ENCODE measurements at places on chromosomes 16 and 17.

DNA sequence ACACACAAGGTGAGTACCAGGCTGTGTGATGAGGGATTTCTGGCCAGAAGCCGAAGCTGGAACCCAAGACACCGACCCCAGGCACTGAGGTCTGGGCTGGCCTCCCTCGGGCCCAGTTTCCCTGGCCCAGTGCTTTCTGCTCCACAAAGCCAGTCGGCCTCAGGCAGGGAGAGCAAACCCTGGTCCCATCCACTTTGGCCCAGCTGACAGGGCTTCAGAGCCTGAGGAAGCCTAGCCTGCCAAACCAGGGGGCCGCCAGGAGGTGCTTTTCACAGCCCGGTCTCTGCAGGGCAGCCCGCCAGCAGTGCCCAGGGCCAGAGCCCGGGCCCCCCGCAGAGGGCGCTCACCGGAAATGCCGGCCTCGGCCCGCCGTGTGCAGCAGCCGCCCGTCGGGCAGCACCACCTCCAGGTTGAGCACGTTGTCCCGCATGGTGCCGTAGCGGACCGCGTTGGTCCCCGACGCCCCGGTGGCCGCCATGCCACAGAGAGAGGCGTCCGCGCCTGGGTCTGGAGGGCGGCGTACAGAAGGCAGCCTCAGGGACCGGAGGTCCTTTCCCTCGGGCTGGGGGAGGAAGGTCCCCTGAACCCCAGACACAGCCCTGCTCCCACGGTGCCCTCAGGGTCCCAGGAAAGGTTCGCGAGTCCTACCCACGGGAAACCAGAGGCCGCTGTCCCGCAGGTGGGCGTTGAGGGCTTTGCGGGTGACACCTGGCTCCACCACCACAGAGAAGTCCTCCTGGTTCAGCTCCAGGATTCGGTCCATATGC is 2.2 kb downstream of the LDHD start:
- no peak for DNase-seq

DNA sequence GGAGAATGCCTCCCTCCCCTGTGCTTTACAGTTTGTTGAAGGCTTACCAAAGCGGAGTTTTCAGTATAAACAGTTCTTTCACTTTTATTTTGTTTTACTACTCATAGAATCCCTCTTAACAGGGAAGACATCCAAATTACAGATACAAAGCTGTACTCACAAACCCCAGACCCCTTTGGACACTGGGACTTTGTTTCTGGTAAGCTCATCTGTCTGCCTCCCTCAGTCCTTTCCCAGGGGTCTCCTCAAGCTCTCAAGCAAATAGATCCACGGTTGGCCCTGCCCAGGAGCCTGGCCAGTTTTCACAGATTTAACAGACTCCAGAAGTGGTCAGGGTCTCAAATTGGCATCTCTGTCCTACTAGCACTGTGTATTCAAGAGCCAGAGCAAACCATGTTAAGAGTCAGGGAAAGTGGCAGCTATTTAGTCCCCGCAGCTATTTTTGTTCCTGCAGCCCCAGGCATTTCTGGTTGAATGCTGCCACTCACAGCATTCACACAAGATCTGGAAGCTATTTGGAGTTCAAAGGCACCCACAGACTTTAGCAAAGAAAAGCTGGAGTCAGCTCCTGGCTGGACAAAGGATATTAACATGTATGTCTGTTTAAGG is 54.2 kb downstream of the TMEM100 start:
- DNase-seq: no peak

DNA sequence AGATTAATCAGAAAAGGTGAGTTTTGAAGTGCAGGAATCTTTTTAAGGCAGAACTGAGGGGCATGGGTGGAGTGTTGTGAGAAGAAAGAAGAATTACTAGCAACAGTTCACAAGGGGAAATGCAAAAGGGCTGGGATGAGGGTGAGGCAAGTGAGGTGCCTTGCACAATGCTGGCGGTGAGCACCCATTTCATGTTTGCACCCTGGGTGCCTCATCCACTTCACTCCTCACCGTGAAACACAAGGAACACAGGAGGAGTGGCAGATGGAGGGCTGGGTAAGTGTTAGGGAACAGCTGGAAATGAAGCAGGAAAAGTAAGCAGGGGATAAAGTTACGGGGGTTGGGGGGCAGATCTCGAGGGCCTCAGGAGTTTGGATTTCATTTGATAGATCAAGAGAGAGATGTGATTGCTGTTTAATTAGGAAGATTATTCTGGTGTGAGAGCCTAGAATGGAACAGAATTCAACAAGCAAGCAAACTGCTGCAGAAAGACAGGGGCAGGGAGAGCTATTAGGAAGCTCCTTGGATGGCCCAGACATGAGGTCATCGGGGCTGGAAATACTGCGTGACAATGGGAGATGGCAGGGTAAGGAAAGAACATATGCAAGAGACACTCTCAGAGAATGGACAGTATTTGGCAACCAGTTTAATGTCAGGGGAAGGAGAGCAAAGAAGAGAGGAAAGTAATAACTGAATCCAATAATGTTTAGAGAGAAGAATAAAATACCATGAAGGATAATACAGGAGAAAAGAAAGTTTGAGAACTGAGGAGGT is 8.3 kb upstream of the HEATR6 start:
- no peak for DNase-seq

GRCh38 chr17:30433514-30433913 is 43.7 kb upstream of the GOSR1 start:
- DNase-seq: peak; percentile 9

GRCh38 chr16:8137606-8138005 is 452.7 kb downstream of the TMEM114 start:
- DNase-seq: no peak

- DNase-seq: no peak
Observed at GRCh38 chr17:1087381-1088241, 90.7 kb downstream of the TIMM22 start.

DNA sequence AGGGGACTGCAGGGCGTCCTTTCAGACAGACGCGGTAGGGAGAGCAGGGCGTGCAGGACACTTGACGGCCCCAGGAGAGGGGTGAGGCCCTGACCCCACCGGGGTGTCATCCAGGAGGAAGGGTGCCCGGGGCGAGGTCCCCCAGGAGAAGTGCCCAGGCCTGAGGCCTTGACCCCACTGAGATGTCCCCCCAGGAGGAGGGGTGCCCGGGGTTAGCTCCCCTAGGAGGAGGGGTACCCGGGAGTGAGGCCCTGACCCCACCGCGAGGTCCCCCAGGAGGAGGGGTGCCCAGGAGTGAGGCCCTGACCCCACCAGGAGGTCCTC is 27.2 kb upstream of the METRNL start:
- no peak for DNase-seq

GRCh38 chr17:63381101-63381729 is 64.9 kb downstream of the CYB561 start:
- peak; percentile 40 for DNase-seq

DNA sequence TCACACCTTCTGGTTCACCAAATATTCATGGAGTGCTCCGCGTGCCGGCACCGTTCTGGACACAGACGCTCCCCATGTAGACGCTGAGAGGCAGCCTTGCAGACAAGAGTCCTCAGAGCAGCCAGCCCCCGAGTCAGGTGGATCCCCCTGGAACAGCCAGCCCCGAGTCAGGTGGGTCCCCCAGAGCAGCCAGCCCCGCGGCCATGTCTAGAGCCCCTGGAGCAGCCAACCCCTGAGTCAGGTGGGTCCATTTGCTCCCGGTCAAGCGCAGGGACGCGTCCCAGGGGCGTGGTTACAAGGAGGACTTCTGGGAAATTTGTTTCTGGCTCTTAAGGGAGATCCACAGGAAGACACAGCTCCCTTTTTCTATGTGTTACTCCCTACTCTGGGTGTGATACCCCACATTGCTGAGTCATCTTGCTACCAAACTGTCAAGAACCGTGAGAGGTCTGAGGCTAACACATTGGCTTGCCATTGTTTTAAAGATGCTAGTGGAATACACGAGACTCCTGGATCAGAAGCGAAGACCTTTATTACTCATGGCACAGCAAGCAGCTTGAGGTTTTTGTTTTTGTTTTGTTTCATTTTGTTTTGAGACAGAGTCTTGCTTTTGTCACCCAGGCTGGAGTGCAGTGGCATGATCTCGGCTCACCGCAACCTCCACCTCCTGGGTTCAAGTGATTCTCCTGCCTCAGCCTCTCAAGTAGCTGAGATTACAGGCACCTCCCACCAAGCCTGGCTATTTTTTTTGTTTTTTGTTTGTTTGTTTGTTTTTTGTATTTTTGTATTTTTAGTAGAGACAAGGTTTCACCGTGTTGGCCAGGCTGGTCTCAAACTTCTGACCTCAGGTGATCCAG is 43.3 kb upstream of the CBFA2T3 start:
- peak; percentile 63 for DNase-seq

GRCh38 chr16:10250137-10250828 is 68.1 kb upstream of the GRIN2A start:
- no peak for DNase-seq

DNA sequence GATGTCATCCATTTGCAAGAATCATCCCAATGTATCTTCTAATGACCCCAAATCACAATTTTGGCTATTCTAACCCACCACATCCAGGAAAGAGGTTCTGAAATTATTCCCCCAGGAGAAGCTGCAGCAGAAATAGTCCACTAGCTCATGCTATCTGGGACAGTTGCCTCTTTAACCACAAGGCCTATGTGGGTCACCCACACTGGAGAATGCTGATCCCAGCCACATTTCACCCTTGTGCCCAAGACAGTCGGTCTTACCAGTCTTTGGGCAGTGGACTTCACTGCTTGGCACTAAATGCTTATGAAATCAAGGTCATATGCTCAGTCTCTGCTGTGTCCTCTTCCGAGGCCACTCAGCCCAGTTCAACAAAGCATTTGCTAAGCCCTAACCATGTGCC is 27.0 kb downstream of the ABCC12 start:
- DNase-seq: no peak

- DNase-seq: no peak
Observed at GRCh38 chr16:65697065-65697464, 575.2 kb upstream of the CDH11 start.

GRCh38 chr17:3738562-3739295 is 15.0 kb downstream of the HASPIN start:
- no peak for DNase-seq

- DNase-seq: no peak
Observed at GRCh38 chr17:77228816-77229215, 88.0 kb downstream of the SEC14L1 start.

- DNase-seq: no peak
Observed at GRCh38 chr17:77553459-77554066, 404.9 kb upstream of the TNRC6C start.

DNA sequence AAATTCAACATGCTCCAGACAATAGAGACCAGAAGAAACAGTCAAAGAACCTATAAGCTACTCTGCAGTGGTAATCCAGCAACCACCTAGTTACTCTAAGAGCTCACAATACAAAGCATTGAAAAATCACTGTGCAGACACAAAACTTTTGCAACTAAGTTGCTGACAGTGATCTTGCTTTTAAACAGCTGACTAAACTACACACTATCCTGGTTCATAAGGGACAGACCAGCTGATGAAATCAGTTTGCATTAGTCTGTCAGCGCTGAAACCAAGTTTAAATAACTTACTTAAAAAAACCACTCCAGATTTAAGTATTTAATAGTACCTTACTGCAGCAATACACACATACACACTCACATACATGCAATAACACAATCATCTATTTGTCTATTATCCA is 4.6 kb downstream of the VEZF1 start:
- DNase-seq: no peak

- no peak for DNase-seq
Observed at GRCh38 chr17:49344914-49345313, 17.1 kb downstream of the ZNF652 start.

DNA sequence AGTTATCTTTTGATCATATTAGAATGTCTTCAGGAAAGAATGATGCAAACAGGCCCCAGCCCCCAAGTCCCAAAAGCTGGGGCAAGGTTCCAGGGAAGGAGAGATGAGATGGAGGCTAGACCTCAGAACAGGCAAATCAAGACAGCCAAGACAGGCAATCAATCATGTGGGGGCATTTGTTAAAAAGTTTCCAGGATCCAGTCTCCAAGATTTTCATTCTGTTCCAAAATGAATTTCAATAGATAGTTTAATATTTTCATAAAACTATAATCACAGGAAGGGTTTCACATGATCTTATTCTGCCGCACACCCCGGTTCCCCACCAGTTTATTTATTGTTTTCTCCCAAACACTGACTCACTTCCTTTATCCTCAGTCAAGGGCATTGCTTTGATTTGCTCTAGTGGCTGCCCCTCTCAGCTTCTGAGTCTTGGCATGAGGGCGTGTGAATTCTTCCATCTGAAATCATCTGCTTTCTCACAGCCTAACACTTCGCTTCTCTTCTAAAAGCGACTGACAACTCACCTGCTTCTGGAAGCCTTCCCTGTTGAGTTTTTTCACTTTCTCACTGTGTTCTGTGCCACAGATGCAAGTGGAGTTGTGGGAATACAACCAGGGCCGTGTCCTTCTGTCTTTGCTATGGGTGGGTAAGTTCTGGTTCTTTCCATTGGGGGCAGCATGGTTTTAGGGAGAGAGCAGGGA is 12.2 kb upstream of the TERF2 start:
- DNase-seq: peak; percentile 24

DNA sequence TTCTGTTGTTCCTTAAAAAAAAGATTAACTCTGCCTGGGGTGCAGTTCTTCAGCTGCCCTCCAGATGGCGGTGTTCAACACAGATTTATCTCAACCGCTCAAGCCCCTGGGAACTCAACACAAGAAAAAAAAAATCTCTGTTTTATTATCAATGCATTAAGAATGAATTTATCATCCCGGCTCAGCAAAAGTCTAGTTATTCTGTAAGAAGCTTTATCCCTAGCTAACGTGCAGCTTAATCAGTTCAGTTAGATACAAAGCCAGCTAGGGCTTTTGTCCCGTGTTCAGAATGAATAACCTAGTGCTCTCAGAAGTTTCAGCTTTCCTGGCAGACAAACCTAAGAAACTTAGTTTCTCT is 475.9 kb upstream of the CCL2 start:
- peak; percentile 82 for DNase-seq

- peak; percentile 37 for DNase-seq
Observed at GRCh38 chr16:53429221-53429943, 4.9 kb upstream of the RBL2 start.

DNA sequence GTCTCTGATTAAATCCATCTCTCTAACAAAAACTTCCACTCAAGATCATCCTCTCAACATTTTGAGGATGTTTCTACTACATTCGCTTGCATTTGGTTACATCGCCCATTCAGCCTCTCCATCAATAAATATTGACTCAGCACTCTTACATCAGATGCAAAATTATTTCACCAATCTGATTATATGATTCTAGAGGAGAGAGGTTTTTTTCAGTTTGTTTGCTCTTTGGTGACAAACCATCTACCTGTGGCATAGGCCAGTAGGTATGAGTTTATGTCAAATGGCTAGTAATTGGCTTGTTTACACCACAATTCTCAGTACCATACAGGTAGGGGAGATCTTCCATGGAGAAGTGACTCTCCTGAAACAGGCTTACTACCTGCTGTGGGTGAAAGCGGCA is 52.3 kb downstream of the TOX3 start:
- DNase-seq: no peak

GRCh38 chr16:85648805-85649204 is 35.7 kb downstream of the GSE1 start:
- no peak for DNase-seq

DNA sequence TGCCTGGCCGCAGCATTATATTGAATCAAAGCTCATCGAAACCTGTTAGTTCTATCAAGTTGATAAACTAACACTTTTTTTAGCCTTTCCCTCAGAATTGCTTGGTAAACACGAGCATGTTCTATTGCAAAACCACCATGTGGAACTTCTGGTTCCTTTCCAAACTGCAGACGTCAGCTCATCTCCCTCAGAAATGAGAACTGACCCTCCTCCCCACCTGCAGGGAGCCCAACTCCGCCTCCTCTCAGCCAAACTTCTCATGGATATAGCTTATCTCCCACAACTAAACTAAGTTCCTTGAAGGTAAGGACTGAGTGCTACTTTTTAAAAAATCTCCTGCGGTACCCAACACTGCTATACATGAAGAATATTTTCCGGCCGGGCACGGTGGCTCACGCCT is 6.7 kb downstream of the SHMT1 start:
- DNase-seq: no peak
